GM12865 (cell line): ENCODE measurements at places on chromosomes 7 and 10.

DNA sequence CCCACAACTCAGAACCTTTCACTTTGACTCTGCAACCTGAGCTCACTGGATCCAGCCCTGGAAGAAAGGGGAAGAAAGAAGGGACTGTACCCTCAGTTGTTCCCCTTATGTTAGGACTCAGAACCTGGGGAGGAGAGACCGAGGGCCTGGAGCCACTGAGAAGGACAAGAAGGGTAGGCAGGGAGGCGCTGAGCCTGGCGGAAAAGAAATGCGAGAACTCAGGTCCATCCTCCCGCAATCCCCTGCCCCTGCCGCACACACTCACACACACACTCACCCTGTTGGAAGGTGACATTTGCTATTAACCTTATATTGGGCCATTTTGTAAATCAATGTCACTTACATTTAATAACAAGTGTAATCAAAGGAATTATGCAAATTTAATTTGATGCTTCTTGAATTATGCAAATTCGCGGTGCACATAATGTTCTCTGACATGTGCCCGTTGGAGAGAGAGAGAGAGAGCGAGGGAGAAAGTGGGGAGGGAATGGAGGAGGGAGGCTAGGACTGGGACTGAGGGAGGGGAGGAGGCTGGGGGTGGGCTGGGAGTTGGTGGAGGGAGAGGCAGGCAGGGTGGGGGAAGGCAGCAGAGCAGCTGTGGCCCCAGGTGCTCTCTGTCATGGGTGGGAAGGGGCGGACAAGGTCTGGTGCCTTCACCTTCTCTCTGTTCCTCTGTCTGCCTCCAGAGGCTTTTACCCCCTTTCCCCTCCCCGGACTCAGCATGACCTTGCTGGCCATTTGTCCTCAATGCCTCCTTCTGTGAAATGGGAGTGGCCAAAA is 99.6 kb upstream of the PAX2 start:
- DNase-seq = no peak

GRCh38 chr7:90594751-90595317 is 1.3 kb upstream of the CDK14 start:
- DNase-seq = no peak

DNA sequence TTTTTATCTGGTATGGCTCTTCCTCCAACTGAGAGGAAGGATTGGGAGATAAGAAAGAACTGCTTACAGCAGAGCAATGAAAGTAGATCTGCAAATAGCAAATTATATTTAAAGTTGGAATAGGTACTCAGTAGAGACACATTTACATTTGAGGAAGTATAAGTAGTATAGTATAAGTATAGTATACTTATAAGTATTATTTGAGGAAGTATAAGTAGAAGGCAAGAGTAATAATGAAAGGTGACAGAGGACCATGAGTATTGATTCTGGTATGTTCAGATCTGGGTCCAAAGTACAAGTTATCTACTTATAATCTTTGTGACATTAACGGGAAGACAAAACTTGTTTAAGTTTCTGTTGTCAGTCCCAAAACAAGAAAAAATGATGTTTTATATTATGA is 527.6 kb upstream of the SORCS1 start:
- DNase-seq = no peak

DNA sequence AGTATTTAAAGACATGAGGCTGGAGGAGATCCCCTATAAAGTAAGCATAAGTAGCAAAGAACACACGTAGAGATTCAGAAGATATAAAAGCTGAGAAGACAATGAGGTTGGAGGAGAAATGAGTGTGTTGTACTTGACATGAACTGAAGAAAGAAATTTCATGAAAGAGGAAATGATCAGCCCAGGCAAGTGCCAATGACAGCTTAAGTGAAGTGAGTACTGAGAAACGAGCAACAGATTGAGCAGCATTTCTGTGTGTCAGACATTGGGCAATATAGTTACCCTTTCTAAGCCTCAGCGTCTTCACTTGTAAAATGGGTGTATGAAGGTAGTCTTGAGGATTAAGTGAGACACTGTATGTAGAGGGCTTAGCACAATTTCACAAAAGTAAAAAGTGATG is 4.8 kb upstream of the LIPA start:
- DNase-seq = no peak

GRCh38 chr7:102211590-102212550 is 74.8 kb upstream of the SH2B2 start:
- peak; percentile 92 for DNase-seq

- DNase-seq = peak; percentile 50
Observed at GRCh38 chr7:142581341-142581740, 167.9 kb upstream of the PRSS1 start.

DNA sequence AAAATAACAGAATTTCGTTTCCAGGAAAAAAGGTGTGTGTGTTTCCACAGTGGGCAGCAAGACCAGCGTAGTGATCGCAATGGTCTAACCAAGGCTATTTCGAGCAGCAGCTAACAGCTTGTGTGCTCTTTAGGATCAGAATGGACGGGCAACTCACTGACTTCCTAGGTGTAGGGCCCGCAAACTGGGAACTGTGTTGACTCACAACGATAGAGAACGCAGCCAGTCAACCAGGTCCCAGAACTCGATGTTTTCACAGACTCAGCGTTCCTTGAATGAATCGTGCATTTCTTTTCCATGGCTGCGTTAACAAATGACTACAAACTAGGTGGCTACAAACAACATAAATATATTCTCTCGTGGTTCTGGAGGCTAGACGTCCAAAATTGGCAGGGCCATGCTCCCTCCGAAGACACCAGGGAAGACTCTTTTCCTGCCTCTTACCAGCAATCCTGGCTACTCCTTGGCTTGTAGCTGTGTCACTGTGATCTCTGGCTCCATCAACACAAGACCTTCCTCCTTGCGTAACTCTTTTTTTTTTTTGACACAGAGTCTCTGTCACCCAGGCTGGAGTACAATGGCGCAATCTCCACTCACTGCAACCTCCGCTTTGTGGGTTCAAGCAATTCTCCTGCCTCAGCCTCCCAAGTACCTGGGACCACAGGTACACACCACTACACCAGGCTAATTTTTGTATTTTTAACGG is 39.1 kb downstream of the PODXL start:
- DNase-seq = no peak

- DNase-seq = no peak
Observed at GRCh38 chr10:5500162-5500670, 846 bp upstream of the CALML5 start.

- DNase-seq = no peak
Observed at GRCh38 chr7:81515009-81515408, 254.8 kb downstream of the HGF start.
